ENCODE measurements at places on chromosomes 11 and 22.
A peak's percentile ranks its signal among the peaks of the same experiment; 100 is the strongest.

- no peak for DNase-seq
These were observed 59.4 kb upstream of the NNMT start for GRCh38 chr11:114236829-114237228.

GRCh38 chr22:20129747-20130014, 1.9 kb upstream of the ZDHHC8 start:
- no peak for DNase-seq

DNA sequence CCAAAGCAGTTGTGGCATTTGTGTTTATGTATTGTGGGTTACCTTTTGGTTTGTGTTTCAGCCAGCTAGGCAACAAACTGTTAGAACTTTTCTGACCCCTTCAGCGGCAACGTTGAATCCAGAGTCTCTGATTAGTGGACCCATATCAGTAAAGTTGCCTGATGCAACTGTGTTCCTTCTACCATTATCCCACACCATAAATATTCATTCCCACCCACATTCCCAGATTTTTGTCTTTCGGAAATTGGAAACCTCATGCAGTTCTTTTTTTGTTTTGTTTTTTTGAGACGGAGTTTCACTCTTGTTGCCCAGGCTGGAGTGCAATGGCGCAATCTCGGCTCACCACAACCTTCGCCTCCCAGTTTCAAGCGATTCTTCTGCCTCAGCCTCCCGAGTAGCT, 30.7 kb upstream of the RBX1 start:
- no peak for DNase-seq

DNA sequence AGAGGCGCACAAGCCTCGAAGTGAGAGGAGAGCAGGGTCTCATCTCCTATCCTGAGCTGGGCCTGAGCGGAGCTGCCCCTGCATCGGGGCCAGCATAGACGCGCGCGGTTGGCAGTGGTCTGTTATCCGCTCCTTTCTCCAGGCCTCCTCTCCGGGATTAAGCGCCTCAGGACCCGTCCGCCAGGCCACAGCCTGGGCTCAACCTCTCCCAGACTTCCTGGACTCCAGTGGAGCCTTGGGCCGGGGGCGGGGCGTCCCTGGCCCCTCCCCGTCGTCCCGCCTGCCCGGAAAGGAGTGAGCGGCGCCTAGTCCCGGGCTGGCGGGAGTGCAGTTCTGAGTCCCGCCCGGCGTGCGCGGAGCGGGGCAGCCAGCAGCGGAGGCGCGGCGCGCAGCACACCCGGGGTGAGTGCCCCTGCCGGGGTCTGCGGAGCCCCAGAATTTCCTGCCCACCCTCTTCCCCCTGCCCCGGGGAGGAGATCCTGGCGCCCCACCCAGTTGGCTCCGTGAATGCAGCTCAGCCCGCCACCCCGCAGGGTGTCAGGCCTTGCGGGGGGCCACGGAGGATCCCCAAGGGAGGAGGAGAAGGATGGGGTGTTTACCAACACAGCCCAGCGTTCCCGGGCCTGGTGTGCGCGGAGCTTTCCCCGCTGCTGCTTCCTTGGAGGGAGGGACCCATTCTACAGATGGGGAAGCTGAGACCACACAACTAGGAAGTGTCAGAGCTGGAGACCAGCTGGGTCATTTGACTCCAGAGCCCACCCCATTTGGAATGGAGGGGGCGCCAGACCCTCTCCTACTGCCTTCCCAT, at the start of gene TCIRG1:
TSS of gene TCIRG1 (plus strand) at position 308 of the 808 bp plus-strand sequence. CDS start 2,247 bp downstream, outside the sequence.
- DNase-seq, result no peak

- peak; percentile 22 for DNase-seq
These were observed 10.2 kb downstream of the CCDC34 start for GRCh38 chr11:27352781-27353180.

- DNase-seq, result no peak
These were observed 1.4 kb downstream of the SLC5A1 start for GRCh38 chr22:32044477-32044876.

DNA sequence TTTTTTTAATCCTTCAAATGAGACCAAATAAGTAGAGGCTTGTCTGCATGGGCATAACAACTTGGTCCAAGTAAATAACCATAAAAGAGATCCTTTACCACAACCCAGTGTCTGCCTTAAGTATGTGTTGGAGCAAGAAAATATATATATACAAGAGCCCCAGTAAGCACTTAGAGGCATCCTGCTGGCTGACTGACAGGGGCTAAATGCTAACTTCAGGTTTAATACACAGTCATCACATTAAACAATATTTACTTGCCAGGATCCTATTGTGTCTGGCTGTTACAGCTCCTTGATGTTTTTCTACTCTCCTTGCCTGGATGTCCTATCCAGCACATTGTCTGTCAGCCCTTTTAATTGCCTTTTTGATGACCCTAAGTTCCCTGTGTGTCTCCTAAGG, 37.5 kb upstream of the MMP20 start:
- no peak for DNase-seq

- no peak for DNase-seq
These were observed 905.6 kb downstream of the DLG2 start for GRCh38 chr11:84721561-84721961.

- peak; percentile 70 for DNase-seq
These were observed 88.3 kb upstream of the MTMR2 start for GRCh38 chr11:96012086-96012824.

DNA sequence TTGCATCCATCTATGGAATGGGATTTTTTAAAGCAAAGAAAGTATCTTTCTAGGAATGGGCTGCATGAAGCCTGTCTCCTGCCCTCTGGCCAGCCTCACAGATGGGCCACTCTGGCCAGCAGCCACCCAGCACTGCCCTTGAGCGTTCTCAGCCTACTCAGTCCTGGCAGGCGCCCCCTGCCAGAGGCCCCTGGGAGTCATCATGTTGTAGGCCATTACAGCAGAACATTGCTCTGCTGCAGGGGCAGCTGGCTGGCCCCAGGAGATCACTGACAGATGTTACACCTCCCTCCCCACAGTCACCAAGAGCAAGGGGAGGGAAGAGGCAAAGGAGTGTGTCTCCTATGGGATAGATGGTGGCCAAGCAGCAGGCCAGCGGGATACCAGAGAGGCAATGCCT, 363.7 kb downstream of the NXPE2 start:
- no peak for DNase-seq

DNA sequence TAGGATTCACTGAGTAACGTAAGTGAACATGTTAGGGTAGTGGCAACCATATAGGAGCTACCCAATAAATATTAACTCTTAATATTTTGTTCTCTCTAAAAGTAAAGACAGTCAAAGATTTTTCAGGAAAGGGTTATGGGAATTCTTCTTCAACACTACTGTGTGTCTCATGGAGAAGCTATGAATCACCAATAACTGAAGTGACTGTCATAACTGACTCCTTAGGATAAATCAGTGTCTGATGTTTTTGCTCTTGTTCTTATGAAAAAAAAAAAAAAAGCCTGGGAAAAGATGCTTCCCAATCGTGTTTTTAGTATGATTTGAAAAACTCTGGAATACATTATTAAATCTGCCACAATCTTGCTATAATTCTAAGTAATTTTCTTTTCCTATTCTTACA, 111.2 kb upstream of the CEP126 start:
- no peak for DNase-seq

DNA sequence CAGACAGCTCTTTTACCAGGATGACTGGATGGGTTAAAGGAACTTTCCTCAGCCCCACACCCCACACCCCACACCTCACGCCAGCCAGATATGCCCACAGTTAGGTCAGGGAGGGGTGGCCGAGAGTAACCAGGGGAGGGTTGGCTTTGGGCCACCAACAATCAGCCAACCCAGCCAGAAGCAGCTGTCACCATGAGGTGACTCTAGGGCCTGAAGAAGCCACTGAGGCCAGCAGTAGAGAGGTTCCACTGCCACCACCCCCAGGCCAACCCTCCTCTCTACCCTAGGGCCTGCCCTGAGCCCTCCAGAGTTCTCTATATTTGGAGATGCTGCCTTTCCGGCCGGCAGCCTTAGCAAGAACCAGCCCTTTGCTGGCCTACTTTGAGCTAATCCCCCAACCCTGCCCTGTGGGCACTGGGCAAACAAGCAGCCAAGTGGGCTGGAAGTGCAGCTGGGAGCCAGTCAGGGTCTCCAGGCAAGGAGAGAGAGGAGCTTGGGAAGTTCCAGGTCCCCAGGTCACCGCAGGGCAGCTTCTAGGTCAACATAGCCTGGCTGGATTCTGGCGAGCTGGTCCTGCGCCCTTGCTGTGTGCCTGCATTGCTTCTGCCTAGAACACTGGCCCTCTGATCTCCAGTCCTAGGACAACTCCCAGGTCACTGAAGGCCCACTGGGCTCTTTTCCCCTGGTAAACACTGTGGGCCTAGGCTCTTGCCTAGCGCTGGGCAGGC, 12.0 kb upstream of the SYT8 start:
- DNase-seq, result no peak

- peak; percentile 27 for DNase-seq
These were observed 1.2 kb downstream of the DYNC2H1 start for GRCh38 chr11:103110391-103110790.

- no peak for DNase-seq
These were observed 16.5 kb upstream of the SHISAL1 start for GRCh38 chr22:44329179-44329796.

DNA sequence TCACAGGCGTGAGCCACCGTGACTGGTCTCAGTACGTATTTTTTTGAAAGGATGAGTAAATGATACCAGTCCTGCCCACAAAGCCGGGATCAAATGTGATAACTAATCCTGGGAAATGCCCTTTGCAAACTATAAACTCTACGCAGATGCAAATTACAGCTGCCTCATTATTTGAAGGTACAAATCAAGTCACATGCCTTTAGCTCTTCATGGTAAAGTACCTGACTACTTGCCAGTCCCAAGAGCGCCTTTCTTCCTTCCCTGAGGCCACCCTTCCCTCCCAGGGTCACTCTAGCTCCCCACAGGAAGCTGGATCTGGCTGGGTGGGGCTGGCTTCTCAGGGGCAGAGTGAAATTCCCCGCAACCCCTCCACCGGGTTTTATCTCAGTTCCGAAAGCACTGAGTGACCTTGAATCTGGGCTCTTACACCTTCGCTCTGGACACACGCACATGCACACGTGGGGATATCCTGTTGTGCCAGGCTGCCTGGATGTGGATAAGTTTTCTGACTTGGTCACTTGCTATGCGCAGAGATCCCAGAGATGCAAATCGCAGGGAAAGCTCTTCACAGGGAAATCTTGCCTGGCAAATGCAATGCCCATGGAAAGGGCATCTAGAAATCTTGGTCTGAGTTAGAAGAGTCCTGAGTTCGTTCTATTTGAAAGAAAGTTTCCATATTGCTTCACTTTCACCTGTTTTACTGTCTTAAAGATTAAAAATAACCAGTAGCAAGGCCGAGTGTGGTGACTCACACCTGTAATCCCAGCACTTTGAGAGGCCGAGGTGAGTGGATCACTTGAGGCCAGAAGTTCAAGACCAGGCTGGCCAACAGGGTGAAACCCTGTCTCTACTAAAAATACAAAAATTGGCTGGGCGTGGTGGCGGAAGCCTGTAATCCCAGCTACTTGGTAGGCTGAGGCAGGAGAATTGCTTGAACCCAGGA, 8.5 kb downstream of the A4GALT start:
- DNase-seq, result no peak

DNA sequence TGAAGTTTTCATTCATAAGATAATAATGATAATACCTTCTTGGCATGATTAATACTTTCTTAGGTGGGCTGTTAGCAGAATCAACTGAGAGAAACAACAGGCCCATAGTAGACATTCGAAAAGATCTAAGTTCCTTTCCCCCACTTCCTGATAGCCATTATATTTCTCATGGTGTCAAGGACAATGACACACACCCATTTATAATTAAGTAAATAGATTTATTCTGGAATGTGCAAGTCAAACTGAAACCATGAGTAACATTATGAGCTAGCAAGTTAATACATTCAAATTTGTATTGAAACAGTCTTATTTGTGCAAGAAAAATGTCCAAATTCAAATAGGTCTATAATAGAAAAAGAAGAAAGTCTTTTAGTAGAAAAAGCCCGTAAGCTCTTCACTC, 301.1 kb downstream of the GUCY1A2 start:
- DNase-seq, result no peak

- no peak for DNase-seq
These were observed 12.3 kb downstream of the MS4A6A start for GRCh38 chr11:60170566-60170965.

GRCh38 chr11:2270322-2271076, at the start of gene ASCL2:
ASCL2 (minus strand) TSS chr11:2270588; CDS start chr11:2270332, 256 bp downstream.
- DNase-seq, result no peak

DNA sequence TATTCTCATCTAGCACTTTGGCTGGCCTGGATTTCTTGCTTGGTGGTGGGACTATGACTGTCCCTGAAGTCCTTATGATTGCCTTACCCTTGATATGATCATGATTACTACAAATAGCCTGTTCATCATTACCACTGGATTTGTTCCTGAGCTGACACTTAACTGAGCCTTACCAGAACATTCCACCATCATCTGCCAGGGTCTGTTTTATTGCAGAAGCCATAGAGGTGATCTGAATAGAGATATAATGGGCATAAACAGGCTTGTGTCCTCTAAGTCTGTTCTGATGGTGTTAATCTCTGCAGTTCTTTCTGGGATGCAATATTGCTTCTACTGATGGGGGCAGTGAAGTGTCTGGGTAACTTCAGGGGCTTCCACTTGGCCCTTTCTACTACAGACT, 12.4 kb upstream of the ALG8 start:
- DNase-seq, result no peak

DNA sequence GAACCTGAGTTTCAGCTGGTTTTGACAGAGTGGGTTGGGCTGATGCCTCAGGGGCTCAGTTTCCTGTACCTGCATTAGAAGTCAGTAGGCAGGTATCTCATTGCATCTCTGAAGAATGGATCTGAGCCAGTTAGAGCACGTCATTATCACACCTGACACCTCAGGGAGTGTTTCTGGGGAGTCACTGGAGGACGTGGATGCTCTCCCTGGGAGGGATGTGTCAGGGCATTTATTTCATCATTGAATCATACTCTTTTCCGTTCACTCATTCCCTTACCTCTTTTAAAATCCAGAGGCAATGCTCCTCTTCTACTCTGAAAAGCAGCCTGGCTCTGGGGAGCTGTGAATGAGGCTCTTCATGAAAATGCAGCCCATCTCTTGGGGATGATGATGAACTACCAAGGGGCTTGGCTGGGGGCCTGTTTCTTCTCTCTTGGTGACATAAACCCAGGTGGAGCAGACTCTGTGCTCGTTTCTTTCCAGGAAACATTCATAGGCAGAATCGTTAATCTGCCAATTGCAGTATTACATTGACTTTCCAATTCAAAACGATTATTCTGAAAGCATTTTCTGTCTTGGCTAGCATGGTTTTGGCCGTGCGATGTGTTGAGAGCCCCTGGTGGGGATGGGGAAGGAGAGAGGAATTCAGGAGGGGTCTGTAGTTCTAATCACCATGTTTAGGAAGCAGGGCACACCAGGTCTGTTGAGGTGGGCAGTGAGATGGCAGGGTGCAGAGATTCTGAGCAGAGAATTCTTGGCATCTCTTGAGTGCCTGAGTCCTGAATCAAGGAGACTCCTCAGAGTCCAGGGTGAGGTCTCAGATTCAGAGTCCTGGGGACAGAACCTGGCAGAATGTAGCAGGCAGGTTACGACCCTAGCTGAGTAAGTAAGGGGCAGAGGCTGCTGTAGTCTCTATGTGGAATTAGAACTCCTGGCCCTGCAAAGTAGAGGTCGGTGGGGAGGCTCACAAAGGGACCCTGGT, 12.6 kb downstream of the PARVA start:
- no peak for DNase-seq

DNA sequence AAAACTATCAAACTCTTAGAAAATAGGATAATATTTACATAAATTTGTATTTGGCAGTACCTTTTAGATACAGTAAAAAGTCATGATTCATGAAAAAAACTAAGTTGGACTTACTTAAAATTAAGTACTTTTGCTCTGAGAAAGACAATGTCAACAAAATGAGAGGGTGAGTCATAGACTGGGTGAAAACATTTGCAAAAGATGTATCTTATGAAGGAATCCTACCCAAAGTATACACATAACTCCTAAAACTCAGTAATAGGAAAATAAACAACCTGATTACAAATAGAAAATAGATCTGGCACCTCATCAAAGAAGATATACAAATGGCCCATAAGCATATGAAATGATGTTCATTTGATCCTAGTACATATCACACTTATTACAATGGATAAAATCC, 1154.6 kb downstream of the JRKL start:
- DNase-seq, result no peak
